ENCODE measurements at places on chromosomes 2 and 18. TPM values are rescaled to one million over a fixed set of nuclear protein-coding genes. Genes with fewer than 3 reads are reported as not detected.
A peak's percentile ranks its signal among the peaks of the same experiment; 100 is the strongest.

DNA sequence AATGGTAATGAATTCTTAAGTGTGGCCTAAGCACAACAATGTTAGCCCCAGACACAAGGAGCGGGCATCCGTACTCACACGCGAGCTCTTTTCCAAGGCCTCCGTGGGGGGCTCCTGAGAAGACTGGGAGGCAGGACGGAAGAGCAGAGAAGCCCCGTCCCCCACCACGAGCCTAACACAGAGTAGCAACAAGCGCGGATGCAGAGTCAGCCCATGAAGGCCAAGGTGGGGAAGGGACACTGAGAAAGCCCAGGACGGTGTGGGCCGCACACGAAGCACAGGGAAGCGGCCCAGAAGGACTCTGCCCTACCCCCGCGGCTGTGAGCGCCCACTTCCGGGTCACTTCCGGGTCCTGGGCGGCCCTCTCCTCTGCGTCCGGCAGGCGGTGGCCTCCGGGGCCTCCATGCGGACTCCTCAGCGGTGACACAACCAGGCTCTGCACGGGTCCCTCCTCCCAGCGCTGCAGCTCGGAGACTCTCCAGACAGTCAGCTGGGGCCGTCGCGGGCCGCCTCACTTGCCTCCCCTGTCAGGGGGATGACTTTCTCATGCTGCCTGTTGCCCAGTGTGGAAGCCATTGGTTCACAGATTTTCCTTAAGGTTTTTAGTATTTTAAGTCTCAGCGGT, 151.5 kb downstream of the MTCL1 start:
- DNase-seq = no peak

GRCh38 chr18:10042492-10042891, 128.7 kb downstream of the VAPA start:
- no peak for DNase-seq

DNA sequence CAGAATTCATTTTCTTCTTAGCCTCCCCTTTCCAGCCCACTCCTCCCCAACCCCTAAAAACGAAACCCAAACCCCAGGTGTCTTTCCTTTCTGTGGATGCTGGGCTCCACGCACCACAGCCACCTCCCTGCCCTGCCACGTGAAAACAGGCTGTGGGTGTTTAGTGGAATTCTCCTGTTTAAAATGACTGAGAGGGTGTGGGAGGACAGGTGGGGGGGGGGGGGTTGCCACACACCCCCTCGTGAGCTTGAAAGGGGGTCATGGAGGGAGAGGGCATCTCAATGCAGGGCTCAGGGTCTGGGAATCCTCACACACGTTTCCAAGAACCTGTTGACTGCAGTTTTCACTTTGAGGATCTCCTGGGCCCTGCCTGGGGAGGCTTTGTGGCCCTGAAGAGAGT, 110.3 kb downstream of the FAM210A start:
- DNase-seq = no peak

OSR1 gene
- total RNA-seq = not detected

GRCh38 chr18:23547306-23547705, 39.0 kb downstream of the NPC1 start:
- DNase-seq = no peak

DNA sequence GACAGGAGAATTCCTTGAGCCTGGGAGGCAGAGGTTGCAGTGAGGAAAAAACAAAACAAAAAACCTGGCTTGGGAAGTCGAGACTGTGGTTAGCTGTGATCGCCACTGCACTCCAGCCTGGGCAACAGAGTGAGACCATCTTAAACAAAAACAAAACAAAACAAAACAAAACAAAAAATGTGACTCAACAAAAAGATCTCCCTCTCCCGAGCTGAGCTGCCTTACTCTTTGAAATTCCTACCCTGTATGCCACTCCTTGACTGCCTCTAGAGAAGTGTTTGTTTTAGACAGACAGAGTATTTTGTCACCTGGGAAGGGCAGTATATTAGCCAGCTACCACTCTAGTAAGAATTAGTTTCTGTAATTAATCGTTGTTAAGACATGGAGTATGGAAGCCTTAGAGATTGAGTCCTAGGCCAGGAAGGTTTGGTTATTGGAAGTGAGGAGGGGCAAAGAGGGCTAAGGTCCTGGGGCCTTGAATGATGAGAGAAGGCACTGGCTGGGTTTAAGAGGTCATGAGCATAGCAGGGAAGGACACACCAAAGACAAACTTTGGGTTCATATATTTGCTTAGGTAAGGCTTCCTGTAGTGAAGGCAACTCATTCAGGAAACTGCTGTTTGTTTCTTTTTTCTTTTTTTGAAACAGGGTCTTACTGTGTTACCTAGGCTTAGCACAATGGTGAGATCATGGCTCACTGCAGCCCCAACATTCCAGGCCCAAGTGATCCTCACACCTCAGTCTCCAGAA, 56.0 kb downstream of the HAUS1 start:
- no peak for DNase-seq

- no peak for DNase-seq
These were observed 103.8 kb downstream of the ASAP2 start for GRCh38 chr2:9310377-9310776.

GRCh38 chr2:180360283-180360618, 353.2 kb upstream of the CWC22 start:
- DNase-seq = no peak

- no peak for DNase-seq
These were observed 3.3 kb upstream of the ORC2 start for GRCh38 chr2:200966770-200967169.

DNA sequence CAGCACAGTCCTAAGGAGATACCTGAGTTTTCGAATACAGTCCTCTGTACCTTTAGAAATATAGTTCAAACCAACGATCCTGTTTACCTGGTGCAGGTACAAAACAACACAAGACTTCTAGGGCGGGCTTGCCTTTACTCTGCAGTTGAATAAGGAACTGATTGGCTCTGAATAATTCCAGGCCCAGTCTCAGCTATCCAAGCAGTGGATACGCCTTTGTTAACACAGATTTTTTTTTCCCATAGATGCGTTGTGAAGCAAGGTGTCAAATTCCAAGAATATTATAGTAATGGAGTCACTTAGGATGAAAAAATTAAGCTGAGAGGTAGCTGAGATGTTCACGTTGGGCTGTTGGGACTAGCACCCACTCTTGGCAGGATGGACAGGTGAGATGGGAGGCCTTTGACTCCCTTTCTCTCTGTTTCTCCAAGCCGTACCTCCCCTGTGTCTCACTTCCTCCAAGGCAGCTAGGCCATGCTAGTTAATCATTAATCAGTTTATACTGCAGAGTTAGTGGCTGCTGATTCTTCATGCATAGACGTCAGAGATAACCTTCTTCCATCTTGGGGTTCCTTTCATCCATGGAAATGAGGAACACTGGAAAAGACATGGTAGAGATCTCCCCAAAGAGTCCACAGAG, 380.8 kb upstream of the ACVR2A start:
- no peak for DNase-seq

DNA sequence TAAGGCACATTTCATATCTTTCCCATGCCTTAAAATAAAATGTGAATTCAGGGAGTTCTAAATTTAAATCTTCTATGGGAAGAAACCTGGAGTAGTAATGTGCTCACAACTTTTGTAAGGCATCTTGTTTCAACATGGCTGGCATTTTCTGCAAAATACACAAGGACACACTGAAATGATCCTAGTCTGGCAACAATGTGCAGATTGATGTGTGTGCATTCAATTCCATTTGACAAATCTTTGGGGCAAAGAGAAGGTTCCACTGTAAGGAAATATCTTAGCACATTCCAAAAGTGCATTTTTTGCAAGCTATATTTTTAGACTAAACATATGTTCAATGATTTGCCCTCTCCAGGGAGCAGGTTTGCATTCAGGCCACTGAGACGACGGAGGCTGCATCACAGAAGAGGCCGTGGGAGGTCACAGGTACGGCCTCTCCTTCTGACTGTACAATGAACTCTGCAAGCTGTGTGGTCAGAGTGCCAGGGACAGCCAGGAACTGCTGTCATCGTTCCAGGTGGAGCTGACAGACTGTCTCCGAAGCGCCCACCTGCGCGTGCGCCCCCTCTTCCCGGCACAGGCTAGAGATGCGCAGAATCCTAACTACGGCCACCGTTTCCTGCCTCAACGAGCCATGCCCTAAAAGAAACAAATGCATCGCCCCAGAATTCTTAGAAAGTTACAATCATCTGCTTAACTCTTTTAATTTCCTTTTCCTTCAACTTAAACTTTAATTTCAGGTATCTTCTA, 149.2 kb upstream of the POU3F3 start:
- no peak for DNase-seq

GKN1 gene
- not detected for total RNA-seq

IAH1 gene
- total RNA-seq = 58.1 TPM

PLB1 gene
- 0.38 TPM for total RNA-seq

DNA sequence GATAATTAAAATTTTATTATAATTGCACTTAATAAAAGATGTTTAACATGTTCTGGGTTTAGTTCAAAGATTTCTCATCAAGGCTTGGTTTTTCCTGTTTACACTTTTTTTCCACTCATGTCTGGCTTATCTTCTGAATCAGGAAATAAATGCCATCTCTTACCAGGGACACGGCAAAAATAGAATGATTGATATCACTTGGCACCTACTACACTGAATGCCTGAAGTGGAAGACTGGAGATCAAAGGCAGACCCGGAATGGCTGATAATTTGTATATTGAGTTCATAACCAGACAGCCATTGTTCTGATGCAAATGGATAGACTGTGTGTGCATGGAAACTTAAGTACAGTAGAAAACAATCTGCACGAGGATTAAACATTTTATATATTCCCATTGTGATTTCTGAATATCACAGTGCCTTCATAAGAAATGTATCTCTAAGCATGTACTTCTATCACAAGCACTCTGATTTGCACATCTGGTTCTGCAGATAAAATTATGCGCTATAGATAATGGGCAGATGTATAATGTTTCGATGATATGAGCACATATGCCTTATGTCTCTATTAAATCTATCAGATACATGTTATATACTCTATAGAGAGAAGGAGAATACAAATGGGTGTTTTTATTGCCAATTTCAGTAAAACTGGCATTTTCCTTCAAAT, 304.8 kb downstream of the RND3 start:
- no peak for DNase-seq

GRCh38 chr2:201194097-201194496, 11.2 kb downstream of the CASP10 start:
- DNase-seq = peak; percentile 32

FIGN gene
- not detected for total RNA-seq

- DNase-seq = no peak
These were observed 674.8 kb upstream of the ZEB2 start for GRCh38 chr2:145194673-145195072.

NEU2 gene
- total RNA-seq = not detected

GRCh38 chr2:152890736-152891135, 172.3 kb downstream of the ARL6IP6 start:
- no peak for DNase-seq

DNA sequence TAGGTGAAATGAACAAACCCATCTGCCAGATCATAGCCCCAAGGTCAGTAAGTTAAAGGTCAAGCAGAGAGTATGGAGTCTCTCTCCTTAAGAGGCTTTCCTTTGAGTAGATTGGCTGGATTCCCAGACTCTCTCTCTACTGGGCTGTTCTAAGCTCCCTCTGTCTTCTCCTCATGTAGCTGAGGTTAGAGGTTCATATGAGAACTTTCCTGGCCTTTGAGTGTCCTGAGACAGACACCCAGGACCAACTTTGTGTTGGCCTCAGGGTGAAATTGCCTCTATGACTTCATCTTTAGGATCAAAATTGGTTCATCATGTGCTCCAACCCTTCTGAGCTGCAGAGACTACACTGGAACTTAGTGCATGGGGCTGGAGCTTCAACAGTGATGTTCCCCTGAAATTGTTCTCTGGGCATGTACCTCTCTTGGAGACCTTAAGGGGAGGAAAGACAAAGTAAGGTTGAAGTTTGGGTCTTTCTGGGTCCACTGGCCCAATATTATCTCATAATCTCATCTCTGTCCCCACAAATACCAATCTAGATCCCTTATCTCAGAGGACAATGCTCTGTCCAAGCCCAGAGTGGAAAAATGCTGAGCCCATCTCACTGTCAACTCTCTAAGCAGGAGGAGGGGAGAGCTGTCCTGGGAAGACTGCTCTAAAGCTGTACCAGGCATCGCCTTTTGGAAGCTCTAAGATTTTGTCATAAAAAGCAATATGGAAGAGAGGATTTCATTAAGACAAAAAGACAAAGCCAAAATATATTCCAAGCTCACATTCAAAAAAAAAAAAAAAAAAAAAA, 177.3 kb upstream of the ARL4C start:
- DNase-seq = no peak

CHRND gene
- total RNA-seq = not detected

DNA sequence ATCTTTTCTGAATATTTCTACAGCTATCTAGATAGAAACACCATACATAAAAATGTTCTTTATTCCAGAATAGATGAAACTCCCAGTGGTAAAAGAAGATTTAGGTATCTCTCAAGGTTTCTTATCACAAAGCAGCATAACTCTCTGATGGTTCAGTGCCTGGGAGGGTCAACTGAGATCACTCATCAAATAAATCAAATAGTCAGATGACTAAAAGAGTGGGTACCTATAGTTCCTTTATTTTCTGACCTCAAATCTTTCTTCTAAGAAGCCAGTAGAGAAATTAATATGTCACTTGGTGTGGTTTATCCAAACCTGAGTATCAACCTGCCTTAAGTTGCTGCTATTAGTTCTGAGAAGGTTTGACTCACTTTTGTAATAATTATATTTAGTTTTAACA, 120.9 kb downstream of the TMEFF2 start:
- no peak for DNase-seq

DNA sequence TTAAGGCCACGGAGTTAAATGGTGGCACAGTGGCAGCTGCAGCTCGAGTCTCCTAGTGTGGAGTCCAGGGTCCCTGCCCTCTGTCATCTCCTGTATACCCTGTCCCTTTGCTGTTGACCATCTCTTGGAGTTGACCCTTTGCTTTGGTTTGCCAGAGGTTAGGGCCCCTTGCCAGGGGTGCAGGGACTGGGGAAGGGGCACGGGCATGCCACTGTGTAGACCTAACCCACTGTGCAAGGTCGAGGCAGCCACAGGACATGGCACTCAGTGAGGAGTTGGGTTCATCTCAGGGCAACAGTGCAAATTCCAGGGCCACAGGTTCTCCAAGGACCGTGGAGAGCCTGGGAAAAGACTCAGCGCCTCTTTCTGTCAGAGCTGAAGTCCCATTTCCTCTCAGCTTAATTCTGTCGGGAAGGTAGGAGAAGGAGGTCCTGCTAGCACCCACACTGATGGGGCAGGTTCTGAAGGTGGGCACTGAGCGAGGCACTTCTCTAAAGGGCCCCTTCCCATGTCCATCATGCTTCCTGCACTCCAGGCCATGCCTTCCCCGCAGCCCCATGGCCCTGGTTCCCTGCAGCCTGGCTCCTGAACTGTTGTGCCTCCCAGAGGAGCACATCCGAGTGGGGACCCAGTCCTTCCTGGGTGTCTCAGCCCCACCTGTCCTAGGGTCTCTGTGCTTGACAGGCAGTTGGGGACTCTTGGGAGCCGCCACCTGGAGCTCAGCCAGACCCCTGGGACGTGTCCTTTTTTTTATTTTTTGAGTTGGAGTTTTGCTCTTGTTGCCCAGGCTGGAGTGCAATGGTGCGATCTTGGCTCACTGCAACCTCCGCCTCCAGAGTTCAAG, 2.8 kb downstream of the KHK start:
- no peak for DNase-seq

POLR1A gene
- total RNA-seq = 25.8 TPM

DNA sequence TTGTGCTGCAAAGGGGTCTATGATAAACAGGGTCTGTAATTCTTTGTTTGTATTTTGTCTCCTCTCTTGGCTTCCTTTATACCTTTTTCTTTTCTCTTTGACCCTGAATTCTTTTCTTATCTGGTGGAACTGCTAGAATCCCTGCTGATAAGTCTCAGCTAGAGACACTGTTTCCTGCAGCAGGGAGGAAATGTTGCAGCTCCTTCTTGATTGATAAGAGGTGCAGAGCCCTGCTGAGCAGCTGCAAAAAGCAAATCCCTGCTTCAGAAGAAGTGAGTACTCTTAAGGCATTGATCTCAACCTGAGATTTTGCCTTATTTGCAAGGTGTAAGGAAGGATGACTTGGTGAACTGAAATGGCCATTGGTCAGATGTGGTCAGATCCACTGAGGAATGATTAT, 167.8 kb downstream of the NUP35 start:
- DNase-seq = no peak

Measured in CD4-positive, alpha-beta memory T cell (primary cell).